ENCODE measurements at places on chromosomes 7 and 10. TPM values are rescaled to one million over a fixed set of nuclear protein-coding genes. Genes with fewer than 3 reads are reported as not detected.

PON1 gene
- 0.55 TPM for polyA plus RNA-seq

ZPBP gene
- 0.53 TPM for polyA plus RNA-seq

CFAP70 gene
- 12.0 TPM for polyA plus RNA-seq

NPFFR1 gene
- 0.20 TPM for polyA plus RNA-seq

MOGAT3 gene
- 0.87 TPM for polyA plus RNA-seq

KNDC1 gene
- polyA plus RNA-seq, result 7.1 TPM

DNA sequence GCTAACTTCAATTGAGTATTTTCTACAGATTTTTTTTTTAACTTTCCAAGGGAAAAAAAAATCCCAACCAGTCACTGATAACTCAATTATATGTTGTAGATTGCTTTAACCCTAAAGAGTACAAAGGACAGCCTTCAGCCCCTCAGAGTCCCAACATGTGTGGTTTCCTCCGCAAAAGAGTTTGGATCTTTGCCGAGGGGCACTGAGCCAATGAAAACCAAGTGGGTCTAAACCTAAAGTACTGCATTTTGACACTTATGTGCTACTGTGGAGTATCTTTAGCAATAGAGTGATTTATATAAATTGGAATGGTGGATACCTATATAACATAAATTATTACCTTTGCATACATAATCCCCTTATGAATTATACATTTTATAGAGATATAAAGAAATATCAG is 91.5 kb downstream of the SEMA3D start:
- DNase-seq, result no peak

GRCh38 chr7:82722946-82723345 is 279.4 kb upstream of the CACNA2D1 start:
- no peak for DNase-seq

DNA sequence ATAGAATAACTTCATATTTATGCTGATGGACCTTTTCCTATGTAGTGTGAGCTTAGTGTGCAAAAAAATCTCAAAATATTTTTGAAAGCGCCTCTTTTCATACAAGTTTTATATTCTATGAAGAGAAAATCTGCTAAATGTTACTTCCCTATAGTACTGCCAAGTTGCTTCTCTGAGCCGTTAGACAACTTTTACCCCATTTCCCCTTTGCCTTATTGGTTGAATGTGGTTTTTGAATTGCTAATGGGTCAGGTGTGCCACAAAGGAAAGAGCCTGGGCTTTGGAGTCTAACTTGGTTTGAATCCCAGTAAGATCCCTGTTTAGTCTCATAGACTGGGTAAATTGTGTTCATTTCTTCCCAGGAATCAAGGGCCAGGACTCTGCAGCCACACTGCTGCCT is 261.5 kb downstream of the SNX10 start:
- DNase-seq, result no peak

- DNase-seq, result no peak
Measured at GRCh38 chr7:106281585-106282318, 3.0 kb downstream of the NAMPT start.

GRCh38 chr10:86193841-86194240 is 172.8 kb downstream of the GRID1 start:
- DNase-seq, result no peak

GRCh38 chr7:52382731-52383130 is 652.7 kb upstream of the POM121L12 start:
- no peak for DNase-seq

- no peak for DNase-seq
Measured at GRCh38 chr7:33079096-33079495, 16.5 kb upstream of the NT5C3A start.

DNA sequence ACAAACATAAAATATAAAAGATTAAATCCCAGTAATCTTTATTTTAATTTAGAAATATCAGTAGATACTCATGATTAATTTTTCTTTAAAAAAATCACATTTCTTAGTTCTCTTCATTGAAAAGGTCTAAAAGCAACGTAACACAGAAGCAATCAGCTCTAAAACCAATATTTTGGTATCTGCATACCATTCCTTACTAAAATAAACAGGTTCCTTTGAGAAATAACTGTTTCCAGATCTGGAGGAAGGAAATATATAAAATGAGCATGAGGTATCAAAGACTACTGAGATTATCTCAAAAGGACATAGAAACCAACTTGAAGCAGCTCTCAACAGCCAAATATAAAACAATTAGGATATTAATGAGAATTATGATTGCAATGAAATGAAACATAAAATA is 301.0 kb upstream of the GNAI1 start:
- no peak for DNase-seq

DNA sequence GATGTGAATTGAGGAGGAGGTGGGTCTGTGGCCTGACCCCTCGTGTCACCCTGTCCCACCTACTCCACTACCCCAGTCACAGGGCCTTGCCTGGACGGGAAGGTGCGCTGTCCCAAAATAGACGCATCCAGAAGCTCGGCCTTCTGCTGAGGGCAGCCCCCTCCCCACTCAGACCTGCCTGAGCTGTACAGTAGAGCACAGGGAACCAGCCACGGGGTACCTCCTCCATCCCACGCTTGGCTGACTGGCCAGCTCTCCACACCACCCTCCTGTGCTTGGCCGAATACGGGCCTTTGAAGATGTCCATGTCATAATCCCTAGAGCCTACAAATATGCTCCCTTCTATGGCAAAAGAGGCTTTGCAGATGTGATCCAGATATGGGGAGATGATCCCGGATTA is 88.3 kb downstream of the CHST15 start:
- no peak for DNase-seq

DNA sequence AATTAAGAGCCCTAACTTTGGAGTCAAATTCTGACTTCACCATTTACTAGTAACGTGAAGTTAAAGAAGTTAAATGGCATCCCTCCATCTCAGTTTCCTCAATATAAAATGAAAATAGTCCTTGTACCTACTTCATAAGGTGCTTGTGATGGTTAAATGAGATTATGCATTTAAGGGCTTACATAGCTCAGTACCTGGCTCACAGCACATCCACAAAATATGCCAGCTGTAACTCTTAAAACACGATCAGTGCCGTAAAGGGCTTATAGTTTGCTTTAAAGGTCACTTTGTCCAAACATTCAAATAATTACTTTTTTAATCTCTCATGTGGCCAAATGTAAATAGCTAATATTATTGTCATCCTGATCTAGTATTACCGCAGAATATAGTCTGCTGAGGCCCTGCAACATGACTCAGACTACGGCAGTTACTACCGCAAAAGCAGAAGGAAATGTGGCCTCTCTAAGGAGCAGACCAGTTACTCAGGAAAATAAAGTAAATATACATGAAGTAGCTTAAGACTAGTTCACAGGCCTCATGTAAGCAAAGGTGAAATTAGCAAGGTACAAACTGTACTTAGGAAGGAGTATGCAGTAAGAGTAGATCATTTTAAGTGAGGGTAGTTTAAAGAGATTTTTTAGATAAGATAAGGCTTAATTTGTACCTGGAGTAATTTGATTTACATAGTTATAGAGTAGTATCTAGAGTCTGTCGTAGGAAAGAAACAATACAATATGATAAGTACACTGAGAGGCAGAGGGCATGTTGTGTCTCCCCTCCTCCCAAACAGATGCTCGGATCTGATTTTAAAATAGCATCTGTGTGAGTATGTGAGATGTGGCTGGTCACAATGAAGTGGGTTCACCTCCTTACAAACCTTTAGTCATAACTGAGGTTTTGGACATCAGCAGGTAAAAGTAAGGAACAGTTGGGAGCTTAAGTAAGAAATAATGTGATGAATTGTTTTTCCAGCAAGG is 13.1 kb downstream of the CASP2 start:
- DNase-seq, result no peak

- DNase-seq, result no peak
Measured at GRCh38 chr7:3437467-3437866, 136.4 kb downstream of the SDK1 start.

GRCh38 chr10:79353000-79353406 is 5.7 kb downstream of the PPIF start:
- no peak for DNase-seq
